ENCODE measurements at places on chromosomes 5 and 9. TPM values are rescaled to one million over a fixed set of nuclear protein-coding genes. Genes with fewer than 3 reads are reported as not detected.
A peak's percentile ranks its signal among the peaks of the same experiment; 100 is the strongest.

Gene MLANA
- total RNA-seq = not detected

Gene SPATA31A7
- not detected for total RNA-seq

DNA sequence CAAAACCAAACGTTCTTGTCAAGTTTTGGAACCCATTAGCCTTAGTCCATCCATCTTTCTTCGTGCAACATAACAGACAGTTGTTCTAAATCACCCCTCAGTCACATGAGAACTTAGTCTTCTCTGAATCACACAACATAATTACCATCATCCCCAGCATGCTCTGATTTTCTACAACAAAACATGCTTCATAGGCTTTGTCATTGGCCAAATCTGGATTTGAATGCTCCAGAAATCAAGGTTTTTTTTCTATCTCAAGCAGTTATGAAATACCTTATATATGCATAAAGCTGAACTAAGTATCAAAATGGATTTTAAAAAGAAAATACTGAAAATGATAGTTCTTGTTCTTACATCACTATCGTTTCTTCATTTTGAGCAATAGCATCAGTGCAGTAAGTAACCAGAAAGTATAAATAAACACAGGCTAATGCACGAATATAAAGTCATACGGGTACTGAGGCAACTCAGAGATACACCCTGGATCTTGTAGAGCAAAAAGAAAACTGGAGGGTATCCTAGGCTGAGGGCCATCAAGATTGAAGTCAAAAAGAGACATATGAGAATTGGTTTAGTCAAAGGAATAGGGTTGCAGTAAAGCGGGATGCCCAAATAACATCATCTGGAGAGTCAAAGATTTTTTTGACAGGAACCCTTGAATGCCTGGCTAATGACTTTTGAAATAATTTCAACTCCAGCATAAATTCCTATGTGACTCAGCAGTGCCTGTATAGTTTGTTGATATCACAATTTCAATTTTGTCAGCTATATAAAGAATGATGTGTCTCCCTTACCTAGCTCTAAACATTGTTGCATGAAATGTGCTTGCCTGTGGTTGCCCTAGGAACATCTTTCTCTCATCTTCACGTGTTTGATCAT is 164.7 kb downstream of the ADAMTSL1 start:
- DNase-seq = no peak

- DNase-seq = no peak
Observed at GRCh38 chr5:10982626-10983025, 221.6 kb upstream of the DAP start.

GRCh38 chr9:35606138-35606504 is 1.1 kb downstream of the TESK1 start:
- DNase-seq = no peak

Gene LHFPL2
- total RNA-seq = 59.1 TPM

GRCh38 chr5:144210655-144211054 is 40.0 kb downstream of the KCTD16 start:
- DNase-seq = no peak

DNA sequence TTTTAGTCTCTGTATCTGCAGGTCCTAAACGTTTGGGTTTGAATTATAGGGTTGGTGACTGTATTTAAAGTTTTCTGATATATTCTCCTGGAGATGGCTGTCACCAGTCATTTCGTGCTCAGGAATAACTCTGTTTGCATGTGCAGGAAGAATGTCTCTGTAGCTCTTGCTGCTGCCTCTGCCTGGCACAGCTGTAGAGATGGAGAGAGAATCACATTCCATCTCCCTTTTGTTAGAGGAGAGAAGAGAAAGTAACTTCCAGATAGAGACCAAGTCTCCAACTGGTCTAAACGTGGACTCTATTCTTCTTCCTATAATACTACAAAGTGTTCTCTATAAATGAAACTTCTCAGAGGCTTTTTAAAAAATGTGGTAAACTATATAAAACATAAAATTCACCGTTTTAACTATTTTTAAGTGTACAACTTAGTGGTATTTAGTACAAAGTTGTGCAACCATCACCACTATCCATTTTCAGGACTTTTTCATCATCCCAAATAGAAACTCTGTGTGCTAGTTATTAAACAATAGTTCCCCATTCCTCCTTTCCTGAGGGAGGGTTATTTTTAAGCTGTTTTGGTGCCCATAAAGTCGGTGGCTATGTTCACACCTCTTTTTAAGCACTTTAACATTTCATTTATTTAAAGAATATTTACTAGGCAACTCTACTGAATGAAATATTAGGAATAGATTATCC is 20.7 kb upstream of the STARD4 start:
- no peak for DNase-seq

Gene OR1Q1
- not detected for total RNA-seq

DNA sequence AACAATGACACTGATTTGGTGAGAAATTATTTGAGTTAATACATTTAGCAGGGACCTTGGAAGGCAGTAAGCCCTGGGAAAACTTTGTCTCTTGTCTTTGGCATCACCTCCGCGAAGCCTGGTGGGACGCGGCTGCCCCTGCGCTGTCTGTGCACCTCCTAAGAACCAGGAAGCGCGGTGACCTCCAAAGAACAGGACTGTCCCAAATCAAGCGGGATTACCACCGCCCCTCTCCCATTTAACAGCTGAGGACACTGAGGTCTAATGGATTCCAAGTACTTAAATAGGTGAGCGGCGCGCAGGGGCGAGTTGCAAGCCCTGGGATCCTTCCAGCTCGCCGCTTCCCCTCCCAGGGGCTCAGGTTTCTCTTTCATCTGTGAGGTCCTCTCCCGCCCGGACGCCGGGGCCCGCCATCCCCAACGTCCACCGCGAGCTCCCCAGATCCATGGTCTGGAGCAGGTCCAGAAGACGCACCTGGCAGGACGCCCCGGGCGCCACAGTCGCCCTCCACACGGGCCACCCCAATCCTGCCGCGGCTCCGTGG is 432 bp downstream of the STARD4 start:
- no peak for DNase-seq

Gene LCN1
- total RNA-seq = not detected

DNA sequence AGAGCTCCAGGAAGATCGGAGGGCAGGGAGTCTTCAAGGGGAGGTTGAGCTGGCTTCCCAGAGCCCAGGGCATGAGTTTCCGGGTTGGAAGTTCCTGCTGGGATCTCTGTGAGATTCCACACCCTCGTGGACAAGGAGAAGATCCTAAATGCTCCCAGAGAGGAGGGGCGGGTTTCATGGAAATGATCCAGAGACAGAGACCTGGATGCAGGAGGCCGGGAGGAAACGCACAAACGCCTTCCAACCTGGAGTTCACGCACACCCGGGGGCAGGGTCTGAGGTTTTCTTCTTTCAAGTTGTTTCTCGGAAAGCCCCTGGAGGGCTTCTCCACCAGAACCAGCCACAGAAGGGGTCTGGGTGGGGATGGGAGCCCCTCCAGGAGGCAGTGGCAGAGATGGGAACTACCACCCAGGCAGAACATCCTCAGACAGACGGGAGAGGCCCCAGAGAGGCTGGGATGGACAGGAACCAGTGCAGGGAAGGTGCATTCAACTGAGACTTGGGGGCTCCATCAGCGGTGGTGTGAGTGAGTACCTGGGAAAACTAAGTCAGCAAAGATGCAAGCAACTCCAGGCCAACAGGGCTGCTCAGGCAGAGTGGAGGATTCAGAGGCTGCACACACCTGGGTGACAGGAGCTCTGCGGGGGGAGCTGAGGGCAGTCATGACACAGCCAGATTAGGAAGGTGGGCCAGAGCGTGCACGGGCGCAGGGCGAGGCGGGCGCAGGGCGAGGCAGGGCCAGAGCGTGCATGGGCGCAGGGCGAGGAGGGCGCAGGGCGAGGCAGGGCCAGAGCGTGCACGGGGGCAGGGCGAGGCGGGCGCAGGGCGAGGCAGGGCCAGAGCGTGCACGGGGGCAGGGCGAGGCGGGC is 52.1 kb upstream of the EXOC3 start:
- DNase-seq = peak; percentile 59

DNA sequence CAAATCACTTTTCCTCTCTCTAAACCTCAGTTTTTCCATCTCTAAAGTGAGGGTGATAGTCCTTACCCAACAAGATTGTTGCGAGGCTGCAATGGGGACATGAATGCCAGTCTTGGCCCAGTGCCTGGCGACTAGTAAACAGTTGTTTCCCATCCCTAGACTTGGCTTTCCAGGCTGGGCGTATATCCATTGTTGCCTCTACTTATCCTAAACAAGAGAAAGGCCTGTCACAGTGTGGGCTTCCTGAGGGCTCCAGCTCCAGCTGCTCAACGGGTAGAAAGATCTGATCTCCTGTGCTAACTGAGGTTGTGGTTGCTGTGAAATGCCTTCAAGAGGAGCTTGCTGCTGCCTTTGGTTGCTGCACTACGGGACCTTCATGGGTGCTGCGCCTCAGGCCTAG is 142.0 kb downstream of the NSG2 start:
- DNase-seq = no peak

Gene LCN15
- total RNA-seq = 15.9 TPM

Gene TPPP
- total RNA-seq = 3.9 TPM

- DNase-seq = no peak
Observed at GRCh38 chr5:139711906-139712224, 63.7 kb downstream of the CXXC5 start.

Gene SPATA31C1
- not detected for total RNA-seq

GRCh38 chr5:161094411-161094810 is 242.4 kb upstream of the ATP10B start:
- no peak for DNase-seq

Gene PTAR1
- 69.3 TPM for total RNA-seq
